Stimulated activated CD8-positive, alpha-beta memory T cell treated with anti-CD3 and anti-CD28 coated beads, Interleukin-4, amount 100 ng/mL, for 1 hour (primary cell): ENCODE measurements at places on chromosomes 1 and 21.

DNA sequence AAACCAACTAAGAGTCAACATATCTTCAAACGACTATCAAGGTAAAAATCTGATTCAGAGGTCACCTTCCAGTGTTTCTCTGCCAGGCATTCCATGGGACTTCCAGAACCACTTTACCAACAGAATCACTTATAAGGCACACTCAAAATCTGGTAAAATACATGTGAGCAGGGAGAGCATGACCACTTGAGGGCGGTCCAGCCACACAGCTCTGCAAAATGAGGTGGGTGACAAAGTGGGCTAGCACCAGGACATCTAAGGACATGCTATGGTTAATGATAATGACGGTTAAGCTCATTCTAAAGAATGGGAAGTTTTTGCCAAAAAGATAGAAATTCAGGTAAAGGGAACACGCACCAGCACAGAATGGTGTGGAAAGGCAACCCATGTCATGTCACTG, 24.5 kb upstream of the GLIS1 start:
- DNase-seq = no peak

- DNase-seq = no peak
These were observed 14.0 kb upstream of the NES start for GRCh38 chr1:156691191-156691590.

GRCh38 chr21:32412162-32413014, at the start of gene EVA1C:
EVA1C (plus strand) TSS chr21:32412706; CDS start chr21:32412854, 148 bp downstream.
- peak; percentile 44 for DNase-seq

- DNase-seq = no peak
These were observed at the start of gene S100A2 for GRCh38 chr1:153565529-153566374. S100A2 (minus strand) TSS chr1:153565844; CDS start chr1:153563877, 1,967 bp downstream.

DNA sequence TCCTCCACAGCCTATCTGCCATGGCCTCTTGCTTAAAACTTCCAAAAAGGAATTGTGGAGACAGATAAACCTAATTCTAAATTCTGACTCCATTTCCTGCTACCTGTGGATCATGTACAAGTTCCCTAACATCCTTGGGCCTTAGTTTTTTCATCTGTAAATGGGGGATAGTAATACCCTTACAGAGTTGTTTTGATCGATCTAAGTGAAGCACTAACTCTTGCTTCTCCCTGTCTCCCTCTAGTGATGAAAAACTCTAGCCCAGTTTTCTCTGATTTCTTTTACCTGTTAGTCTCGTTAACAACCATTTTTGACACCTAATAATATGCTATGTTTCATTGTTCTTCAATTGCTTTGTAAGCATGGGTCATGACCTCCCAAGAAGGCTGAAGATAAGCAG, 65.9 kb downstream of the TM2D1 start:
- DNase-seq = no peak

- DNase-seq = no peak
These were observed 55.2 kb downstream of the MRPL37 start for GRCh38 chr1:54255026-54255702.

DNA sequence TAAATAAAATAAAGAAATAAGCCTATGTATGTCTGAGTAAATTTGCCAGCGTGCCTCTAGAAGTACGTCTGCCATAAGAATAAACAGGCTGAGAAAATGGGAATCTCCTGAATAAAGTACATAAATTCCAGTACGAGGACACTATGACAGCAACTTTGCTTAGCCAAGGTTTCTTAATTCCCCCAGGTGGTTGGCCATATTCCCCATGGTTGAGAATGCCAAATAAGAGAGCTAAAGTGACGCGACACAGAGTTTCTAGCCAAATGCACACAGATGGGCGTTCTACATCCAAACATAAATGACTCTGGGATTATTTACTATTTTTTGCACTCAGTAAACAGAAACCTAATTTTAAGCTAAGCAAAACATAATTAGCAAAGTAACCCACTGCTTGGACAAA, 19.5 kb downstream of the KCNH1 start:
- DNase-seq = no peak

DNA sequence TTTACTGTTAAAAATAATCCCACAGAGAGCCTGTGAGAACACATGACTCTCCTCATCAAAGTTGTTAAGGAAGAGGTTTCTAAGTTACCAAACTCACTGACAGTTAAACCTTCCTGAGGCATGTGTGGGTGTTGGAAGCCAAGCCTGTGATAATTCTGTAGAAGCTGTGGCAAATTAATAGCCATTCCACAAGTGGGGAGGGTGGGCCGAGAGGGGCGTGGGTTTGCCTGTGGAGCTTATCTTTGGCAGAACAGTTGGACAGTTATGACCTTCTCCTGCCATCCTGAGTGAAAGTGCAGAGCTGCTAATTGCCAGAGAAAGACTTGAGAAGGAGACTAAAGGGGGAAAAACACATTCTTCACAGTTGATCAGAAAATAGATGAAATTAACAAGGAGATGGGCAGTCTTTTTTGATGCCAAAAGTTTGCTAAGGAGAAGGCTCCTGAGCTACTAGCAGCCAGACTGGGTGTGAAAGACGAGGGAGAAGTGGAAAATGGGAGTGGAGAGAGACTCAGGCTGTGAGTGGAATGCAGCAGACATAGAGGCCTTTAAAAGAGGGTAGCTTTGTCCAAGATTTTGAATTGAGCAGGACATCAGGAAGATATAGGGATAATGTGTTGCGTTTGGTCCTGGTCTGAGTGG, 1.6 kb upstream of the PLA2G2C start:
- DNase-seq = no peak

GRCh38 chr1:84973498-84974334, 23.2 kb downstream of the MCOLN2 start:
- DNase-seq = no peak

DNA sequence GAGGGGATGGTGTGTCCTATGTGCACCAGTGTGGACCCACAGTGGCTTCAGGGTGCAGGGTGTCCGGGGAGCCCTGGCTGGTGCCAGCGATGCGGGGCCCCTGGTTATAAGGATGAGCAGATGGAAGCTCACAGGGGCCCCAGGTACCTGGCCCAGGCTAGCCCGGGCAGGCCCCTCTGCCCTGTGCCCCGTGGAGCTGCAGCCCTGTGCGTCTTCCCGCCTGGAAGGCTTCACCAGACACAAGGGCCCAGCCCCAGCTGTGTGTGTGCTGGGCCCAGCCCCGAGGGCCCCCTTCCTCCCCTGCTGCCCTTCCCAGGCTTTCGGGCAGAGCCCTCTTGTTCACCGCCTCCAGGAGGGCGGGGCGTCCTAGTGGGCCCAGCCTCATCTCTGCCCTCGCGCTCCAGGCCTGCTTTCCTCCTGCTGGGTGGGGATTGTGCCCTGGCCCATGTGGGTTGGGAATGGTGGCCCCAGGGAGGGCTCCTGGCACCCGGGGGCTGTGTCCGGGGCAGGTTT, 15.9 kb downstream of the PFKL start:
- DNase-seq = no peak

GRCh38 chr1:33219886-33220661, 36.2 kb upstream of the ZNF362 start:
- no peak for DNase-seq

- no peak for DNase-seq
These were observed 166.4 kb downstream of the RUNX1 start for GRCh38 chr21:34882719-34883131.

DNA sequence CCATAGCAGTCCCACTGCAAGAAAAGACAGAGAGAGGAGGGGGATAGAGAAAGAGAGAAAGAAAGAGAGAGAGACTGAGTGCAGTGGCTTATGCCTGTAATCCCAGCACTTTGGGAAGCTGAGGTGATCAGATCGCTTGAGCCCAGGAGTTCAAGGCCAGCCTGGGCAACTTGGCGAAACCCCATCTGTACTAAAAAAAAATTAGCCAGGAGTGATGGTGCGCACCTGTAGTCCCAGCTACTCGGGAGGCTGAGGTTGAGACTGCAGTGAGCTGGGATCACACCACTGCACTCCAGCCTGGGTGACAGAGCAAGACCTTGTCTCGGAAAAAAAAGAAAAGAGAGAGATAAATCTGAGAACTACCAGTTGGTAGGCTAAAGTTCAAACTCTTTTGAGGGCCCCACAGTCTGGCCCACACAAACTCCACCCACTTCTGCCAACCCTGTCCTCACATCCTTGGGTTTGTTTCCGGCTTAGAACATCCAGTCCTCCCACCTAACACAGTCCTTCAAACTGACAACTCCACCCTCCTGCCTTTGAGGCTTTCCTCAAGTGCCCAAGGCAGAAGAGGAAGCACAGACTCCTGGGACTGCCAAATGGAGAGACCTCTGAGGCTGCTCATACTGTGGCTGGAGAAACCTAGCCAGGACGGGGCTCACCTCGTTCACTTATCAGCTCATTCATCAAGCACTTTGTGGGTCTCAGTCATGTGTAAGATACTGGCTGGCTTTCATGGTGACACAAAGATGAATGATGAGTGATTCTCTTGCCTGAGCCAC, 20.1 kb downstream of the TFAP2E start:
- DNase-seq = no peak

GRCh38 chr21:37547615-37548200, 181.1 kb downstream of the DYRK1A start:
- DNase-seq = no peak

DNA sequence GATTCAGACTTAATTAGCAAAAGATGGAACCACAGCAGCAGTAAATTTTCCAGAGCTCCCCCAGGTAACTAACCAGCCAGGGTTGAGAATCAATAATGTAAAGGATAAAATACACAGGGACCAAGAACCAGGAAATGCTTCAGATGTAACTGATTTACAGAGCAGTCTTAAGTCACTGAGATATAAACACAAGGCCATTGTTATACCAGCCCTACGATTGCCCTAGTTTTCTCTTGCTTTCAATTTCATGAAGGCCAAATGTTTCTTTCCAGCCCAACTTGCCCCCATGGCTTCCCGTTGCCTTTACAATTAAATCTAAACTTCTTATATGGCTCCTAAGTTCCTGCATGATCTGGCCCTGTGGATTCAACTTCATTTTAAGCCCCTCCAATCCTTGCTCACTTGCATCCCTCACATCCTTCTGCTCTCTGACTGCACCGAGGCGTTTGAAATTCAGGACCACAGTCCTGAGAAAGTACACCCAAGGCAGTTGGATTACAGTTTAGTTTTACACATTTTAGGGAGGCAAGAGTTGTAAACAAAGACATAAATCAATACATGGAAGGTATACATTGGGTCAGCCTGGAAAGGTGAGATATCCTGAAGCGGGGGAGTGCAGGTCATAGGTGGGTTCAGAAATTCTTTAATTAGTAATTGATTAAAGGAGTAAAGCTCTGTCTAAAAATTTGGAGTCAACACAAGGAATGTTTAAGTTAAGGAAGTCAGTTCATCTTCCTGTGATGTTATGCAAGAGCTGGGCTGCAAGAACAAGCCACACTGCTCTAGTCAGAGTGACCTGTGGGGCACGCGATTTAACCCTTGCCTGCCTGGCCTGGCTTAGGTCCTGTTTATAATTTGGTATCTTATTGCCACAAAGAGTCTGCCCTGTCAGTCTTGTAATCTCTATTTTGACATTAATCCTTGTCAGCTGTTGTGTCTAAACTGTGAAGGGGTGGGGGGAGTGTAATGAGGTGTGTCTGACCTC, 69.9 kb upstream of the COG2 start:
- no peak for DNase-seq

GRCh38 chr1:234969581-234970400, 158.8 kb downstream of the TOMM20 start:
- no peak for DNase-seq

DNA sequence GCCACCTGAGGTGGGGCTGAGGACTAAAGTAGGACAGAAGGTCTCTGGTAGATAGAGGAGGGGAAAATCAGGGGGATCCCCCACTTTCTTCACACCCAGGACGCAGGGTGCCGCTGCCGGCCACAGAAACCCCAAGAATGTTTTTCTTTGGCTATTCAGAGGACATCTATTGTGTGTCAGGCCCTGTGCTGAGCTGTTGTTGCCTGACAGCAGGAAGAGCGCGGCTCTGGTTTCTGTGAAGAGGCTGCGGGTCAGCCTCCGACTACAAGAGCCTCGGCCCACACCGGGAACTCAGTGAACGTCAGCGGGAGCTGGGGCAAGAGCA, 407 bp upstream of the PIGV start:
- DNase-seq = peak; percentile 42

- no peak for DNase-seq
These were observed 38.2 kb downstream of the CD46 start for GRCh38 chr1:207789792-207790787.

GRCh38 chr1:217734973-217735372, 103.8 kb downstream of the SPATA17 start:
- no peak for DNase-seq

DNA sequence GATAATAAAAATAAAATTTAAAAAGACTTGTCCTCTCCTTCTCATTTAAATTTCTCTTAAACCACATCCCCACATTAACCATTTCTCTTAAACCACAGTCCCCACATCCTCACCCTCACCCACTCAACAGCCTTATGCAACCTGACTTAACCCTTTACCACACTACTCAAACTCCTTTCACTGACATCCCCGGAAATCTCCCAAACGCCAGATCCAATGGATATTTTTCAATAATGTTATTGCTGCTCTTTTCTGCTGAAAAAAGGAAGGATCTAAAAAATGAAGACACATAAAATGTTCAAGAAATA, 54.2 kb upstream of the EEIG2 start:
- DNase-seq = no peak

DNA sequence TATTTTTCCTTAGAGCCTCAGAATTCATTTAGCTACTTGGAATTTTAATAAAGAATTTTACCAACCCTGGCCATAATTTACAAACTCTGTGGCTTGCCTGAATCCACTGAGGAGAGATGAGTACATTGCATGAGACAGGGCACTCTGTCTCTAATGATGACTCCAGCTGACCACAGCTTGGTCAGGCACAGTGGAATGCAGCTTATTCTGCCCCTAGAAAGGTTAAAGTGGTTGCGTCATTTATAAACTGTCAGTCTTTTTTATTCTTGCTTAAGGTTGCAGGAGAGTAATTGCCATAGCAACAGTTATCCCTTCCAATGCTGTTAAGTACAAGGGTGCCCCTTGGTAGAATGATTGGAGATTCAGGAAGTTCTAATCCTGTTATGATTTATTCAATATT, 28.3 kb downstream of the PDE4B start:
- no peak for DNase-seq

GRCh38 chr1:152909206-152909605, 860 bp downstream of the IVL start:
- no peak for DNase-seq

GRCh38 chr1:50112193-50112592, 3.5 kb downstream of the ELAVL4 start:
- no peak for DNase-seq

DNA sequence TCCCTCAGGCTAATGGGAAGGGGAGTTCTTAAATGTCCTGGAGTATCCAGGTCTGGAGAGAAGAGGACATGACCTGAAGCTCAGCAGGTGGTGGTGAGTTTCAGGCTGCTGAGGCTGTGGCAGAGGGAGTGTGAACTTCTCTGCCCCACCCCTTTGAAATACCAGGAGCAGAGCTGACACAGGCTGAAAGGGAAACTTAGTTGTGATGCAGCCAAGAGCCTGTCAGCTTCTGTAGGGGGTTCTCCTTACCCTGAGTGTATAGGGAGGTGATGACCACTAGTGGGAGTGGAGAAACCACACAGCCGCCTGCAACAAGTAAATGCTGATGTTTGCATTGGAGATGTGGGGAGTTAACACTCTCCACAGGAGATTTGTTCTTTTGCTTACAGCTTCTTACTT, 152.3 kb downstream of the FCRL5 start:
- DNase-seq = no peak

- no peak for DNase-seq
These were observed 2.1 kb upstream of the TNNI1 start for GRCh38 chr1:201423655-201424054.
